ENCODE measurements at places on chromosomes 2 and 18.

- H3K36me3 ChIP-seq: no peaks in the 10 kb centered on the region
- H3K4me3 ChIP-seq: no peak overlapping the region
- DNase-seq: no peak
- H3K4me1 ChIP-seq: no peaks in the 10 kb centered on the region
- no peak overlapping the region for H3K27ac ChIP-seq
Measured at GRCh38 chr18:310042-310441, 42.2 kb upstream of the THOC1 start.

- no peak overlapping the region for H3K27ac ChIP-seq
- H3K36me3 ChIP-seq: no peaks in the 10 kb centered on the region
- H3K27me3 ChIP-seq: no peaks in the 10 kb centered on the region
- H3K4me3 ChIP-seq: no peak overlapping the region
- no peak for DNase-seq
Measured at GRCh38 chr2:36165132-36165531, 190.4 kb upstream of the CRIM1 start.

- H3K4me3 ChIP-seq: no peak overlapping the region
- no peak for DNase-seq
- no peaks in the 10 kb centered on the region for H3K4me1 ChIP-seq
- no peaks in the 10 kb centered on the region for H3K36me3 ChIP-seq
- no peak overlapping the region for H3K27ac ChIP-seq
- no peaks in the 10 kb centered on the region for H3K27me3 ChIP-seq
Measured at GRCh38 chr2:144048631-144049060, 471.3 kb downstream of the ZEB2 start.

- H3K4me1 ChIP-seq: peaks cover 4% of the 10 kb centered on the region
- no peak overlapping the region for H3K4me3 ChIP-seq
- DNase-seq: no peak
- no peak overlapping the region for H3K27ac ChIP-seq
Measured at GRCh38 chr2:239876271-239876947, 148.7 kb downstream of the NDUFA10 start.

DNA sequence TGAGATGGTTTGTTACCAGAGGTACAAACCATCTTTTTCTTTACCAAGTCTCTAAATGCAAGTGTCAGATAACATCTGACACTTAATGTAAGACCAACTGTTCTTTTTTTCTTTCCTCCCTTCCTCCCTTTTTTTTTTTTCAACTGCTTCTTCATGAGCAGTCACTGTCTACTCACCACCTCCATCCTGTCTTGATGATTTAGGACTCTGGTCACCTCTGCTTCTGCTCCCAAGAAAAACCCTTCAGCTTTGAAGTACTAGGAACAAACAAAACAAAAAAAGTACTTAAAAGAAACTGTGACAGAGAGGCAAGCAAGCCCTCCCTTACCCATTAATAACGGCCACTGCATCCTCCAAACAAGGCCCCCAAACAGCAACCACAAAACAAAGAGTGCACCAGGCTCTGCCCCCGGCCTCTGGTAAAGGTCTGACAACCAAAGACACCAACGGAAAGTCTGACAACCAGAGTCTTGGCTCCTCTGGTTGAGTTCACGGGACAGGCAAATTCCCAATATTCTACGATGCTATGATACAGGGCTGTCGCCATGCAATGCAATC, 141.0 kb downstream of the ARL4C start:
- H3K27ac ChIP-seq: no peak overlapping the region
- no peaks in the 10 kb centered on the region for H3K36me3 ChIP-seq
- no peak for DNase-seq
- no peak overlapping the region for H3K4me3 ChIP-seq

Measured in Karpas-422 (cell line).